ENCODE measurements at places on chromosomes 3 and 15. TPM values are rescaled to one million over a fixed set of nuclear protein-coding genes. Genes with fewer than 3 reads are reported as not detected.

DNA sequence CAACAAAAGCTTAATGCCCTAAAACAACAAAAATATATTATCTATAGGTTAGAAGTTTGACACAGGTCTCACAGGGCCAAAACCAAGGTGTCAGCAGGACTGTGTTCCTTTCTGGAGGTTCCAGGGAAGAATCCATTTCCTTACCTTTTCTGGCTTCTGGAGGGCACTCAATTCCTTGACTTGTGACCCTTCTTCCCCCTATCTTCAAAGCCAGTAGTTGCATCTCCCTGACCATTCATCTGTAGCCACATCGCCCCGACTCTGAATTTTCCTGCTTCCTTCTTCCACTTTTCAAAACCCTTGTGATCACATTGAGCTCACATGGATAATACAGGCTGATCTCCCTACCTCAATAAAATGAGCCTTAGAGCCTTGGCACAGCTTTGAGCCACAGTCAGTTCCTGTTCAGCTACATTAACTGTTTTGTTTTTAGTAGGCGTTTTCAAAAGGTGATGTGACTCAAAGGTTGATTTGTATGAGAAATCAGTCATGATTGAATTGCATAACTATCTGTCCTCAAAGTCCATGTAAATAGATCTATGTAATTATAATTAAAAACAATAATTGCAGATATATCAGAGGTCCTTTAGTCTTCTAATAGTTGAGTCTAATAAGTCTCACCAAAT, 12.4 kb downstream of the PFN2 start:
- no peak for DNase-seq

- no peak for DNase-seq
These were observed 87.9 kb downstream of the STT3B start for GRCh38 chr3:31620656-31621055.

DNA sequence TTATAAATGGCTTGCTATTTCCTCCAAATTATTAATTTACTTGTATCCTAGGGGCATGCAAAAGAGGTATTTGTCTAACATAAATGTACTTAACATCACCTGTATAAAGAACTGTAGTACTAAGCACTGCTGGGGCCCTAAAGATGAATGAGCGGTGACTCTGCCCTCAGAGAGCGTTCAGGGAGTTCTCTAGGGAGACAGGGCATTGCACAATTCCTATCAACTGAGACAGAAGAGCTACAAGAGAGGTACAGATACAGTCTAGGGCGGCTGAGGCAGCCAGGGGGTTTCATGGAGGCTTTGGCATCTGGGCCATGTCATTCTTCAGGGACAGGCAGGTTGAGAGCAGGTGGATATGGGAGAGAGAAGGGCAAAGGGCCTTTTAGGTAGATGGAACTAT, 39.9 kb upstream of the PARL start:
- no peak for DNase-seq

DNA sequence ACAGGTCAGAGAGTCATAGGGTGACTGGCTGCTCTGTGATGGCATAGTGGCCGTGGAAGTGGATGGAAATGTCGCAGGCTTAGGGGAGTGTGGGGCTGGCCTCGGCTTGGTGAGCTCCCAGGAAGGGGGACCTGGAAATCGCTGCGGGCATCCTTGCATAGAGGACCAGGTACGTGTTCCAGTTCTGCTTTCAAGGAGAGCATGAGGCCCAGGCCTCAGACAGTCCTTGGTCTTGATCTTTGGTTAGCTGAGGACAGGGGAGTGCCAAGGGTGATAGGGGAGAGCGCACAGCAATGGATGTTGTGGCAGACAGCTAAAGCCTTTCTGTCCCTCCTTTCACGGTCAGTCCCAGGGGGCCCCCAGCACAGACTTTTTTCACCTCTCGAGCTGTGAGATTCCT, 110.5 kb downstream of the SNRPN start:
- DNase-seq: no peak

DNA sequence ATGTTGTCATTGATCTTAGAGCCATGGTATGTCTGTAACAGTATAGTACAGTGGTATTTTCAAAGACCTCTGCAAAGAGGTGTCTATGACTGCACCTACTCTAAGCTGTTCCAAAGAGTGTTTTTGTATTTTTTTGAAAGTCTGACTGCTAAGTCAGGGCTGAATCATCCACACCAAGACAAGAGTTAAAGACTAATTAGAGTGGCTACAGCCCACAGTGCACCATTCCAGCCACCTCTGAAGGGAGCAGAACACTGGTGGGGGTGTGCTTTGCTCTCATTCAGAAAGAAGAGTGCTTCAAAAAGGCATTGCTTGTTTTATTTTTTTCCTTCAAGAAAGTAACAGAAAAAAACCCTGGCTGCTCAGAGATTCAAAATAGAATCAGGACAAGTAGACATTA, 301.4 kb downstream of the GABRG3 start:
- no peak for DNase-seq

DNA sequence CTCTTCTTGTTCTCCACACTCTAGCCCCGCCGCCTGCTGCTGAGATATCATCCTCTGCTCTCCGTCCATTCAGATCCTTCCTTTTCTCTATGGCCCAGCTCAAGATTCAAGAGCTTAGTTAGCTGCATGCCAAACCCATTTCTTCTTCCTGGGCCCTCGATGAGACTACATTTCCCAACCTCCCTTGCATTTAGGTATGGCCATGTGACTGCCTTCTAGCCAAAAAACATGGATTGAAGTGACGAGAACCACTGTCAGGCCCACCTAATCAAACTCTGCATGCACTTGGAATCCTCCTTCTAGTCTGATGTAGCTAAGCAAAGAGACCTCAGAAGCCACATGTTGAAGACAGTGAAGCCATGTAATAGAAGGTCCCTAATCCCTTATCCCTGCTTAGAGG, 308.2 kb downstream of the VPS13C start:
- no peak for DNase-seq

DNA sequence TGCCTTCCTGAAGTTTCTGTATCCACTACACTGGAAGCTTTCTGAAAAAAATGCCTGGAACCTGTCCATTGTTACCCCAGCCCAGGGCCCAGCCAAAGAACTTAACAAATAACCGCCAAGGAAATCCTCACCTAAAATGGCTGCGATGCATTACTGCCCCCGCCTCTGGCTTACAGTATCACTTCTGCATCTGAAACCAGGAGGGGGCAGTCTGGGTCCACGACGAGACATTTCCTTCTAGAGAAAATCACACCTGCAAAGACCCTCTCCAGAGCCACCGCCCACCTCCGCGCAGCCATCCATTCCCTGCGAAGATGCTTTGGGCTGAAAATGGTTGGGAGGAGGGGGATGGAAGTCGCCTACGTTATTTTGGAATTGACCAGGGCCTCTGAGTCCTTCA, 22.4 kb upstream of the CELF6 start:
- DNase-seq: peak; percentile 36

DNA sequence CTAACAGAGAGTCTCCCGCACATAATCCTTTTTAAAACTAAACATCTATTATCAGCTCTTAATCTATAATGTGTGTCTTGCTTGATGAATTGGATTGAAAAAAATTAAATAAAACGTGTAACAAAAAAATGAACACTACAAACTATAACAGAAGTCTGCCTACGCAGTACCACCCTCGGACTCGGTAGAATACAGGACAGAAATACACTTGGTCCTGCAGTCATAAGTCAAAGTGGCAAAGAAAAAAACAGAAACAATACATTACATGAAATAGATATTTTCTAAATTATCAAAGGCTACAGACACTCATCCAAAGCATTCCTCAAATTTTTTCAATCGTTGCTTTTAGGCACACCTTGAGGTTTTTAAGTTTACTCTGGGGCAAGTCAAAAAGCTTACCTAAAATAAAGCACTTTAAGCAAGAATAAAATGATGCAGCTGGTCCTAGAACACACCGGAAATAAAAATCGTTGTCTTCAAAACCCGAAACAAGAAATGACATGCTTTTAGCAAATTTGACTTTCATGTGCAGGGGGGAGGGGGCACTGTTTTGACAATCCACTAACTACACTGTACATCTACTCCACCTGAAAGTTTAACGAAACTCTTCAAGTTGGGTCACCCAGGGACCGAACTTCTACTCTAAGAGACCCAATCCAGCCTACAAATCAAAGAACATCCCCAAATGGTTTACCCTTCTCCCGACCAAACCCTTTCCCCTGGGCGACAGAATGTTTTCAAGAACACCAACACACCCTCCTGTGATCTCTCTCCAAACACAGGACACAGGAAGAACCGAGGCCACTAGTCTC, 1.3 kb downstream of the ADAM10 start:
- DNase-seq: peak; percentile 70

GRCh38 chr3:40873934-40874699, 325.2 kb upstream of the CTNNB1 start:
- DNase-seq: no peak

DNA sequence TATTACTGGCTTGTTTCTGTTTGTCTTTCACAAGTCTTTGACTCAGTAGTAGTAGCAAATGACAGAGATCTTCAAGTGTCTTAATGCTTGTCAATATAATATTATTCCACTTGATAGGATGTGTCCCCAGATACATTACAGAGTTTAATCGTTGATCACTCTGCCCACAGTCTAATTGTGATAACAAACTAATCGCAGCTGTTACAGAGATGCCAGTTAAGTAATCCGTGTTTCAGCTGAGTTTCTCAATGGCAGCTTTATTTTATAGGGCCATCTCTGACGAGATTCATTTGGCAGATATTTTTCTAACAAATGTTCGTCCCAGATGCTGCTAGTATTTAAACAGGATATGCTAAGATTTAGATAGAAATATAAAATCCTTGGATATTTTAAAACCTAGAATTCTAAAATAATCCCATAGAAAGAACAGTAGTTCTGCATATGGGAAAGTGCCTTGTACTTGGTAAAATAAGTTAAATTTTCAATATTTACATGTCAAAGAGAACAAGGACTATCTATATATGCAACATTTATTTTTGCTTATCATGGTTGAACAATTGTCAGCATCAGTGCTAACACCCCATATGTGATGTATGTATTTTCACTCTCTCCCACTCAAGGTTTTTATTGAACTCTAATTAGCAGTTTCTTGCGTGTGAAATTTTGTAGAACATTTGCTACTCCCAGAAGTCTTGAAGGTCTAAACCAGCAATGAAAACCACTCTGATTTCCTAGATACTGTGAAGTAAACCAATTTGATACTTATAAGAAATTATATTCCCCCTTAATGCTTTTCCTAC, 185.5 kb downstream of the MBNL1 start:
- DNase-seq: no peak

DNA sequence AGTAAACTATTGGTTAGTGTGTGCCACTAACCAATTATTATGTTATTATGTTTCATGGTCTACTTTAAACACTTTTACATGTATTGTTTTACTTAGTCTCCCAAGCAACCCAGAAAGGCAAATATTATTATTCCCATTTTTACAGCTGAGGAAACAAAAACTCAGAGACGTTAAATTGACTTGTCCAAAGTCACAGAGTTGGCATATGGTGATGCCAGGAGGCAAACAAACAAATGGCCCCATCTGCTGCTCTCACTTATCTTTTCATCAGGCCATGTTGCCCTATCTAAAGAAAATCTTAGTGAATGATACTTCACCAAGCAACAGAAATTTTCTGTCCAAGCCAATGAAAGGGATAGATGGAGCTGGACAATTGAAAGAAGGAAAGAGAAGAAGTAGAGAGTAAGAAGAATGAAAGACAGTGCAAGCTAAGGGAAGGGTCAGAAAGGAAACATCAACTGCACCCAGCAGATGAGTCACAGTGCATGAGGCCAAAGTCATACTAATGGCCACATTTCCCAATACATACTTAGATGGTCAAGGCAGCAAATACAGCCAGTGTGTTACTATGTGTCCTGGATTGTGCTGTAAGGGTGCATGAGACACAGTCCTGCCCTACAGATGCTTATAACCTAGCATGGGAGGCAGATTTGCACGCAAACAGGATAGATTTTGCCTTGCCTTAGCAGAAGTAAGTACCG, 266.9 kb downstream of the KCNMB2 start:
- no peak for DNase-seq

GRCh38 chr3:75781079-75781745, 4.1 kb downstream of the ZNF717 start:
- peak; percentile 29 for DNase-seq

GRCh38 chr3:186442162-186442561, 80.1 kb upstream of the DGKG start:
- DNase-seq: no peak

DNA sequence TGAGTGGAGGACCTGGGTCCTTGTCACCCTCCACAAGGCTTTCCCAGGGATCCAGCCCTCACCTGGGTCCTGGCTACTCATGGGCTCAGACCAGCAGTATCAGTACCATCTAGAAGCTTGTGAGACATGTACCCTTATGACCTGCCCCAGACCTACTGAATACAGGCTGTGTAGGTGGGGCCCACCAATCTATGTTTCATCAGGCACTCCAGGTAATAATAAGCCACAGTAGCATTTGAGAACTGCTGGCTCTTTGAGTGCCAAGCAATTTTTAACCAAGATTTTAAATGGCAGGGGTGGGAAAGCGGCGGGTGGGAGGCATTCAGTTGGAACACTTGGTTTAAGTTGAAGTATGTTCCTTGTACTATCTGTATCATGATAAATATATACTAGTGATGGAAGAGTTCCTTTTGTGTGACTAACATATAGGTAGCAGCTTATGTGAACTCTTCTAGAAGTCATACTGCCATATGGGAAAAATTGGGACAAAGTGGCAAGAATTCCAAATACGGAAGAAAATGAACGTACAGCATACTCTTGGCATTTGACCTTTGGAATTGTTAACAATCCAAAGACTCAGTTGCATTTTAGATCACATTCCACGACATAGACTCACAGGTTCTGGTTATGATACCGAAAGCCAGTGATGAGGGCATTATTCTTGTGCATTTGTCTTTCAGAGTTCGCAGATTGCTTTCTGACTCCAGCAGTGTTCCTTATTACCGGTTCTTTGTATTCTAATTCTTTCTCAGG, 190.4 kb downstream of the GHSR start:
- DNase-seq: no peak

- no peak for DNase-seq
These were observed 163.6 kb upstream of the PRICKLE2 start for GRCh38 chr3:64388886-64389285.

Gene DPPA2
- total RNA-seq: not detected

Gene PIK3CA
- total RNA-seq: 25.6 TPM

Gene FGF7
- total RNA-seq: not detected

Gene SH3GL3
- total RNA-seq: not detected

Gene SLTM
- total RNA-seq: 114 TPM

Gene TTLL3
- 75.5 TPM for total RNA-seq

Gene MESP2
- not detected for total RNA-seq

Gene ZNF774
- total RNA-seq: 2.7 TPM

All from activated T-cell treated with anti-CD3 and anti-CD28 coated beads, Interleukin-2, amount 50 U/mL, for 72 hours (primary cell).